ENCODE measurements at places on chromosomes 6 and 20.

DNA sequence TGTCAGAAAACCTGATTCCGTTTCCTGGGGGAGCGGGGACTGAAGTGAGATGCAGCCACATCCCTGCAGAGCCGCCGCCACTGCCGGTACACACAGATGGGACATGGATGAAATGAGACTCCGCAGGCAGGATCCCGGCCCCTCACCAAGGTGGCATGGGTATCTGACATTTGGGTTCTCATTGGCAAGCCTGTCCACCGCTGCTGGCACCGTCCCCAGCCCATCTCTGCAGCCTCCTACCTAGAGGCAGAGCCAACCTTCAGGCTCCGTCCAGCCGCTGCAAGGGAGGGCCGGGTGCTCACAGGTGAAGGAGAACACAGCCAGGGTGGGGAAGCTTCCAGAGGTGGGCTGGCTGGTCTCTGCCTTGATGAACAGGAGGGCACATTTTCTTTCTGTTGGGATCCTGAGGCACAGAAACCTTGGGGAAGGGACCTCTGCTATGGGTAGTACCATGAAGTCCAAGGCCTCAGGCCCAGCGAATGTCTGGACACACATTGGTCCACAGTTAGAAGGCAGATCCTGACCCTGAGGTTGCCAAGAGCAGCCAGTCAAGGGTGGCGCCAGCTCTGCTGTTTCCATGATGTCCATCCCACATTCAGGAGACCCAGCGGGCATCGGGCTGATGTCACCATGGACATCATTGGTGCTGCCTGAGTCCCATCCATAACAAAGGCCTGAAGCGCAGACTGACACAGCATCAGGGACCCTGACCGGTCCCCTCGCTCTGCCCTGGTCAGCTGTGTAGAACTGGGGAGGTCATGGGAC, 177.4 kb downstream of the TAF4 start:
- no peak for DNase-seq

DNA sequence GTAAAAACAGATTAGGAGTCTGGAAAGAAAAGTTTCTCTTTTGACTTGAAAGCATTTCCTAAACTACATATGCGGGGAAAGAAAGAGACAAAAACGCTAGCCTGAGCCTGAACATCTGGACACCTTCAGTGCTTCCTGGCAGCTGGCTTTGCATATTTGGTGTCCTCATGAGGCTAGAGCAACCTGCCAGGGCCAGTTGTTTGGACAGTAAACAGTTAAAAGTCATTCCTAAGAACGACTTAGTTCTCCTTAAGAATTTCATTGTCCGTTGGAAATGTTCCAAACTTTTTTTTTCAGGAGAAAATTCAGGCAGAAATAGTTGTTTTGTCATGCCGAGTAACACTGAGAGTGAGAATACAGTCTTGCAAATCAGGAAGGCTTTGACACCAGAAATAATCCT, 199.8 kb downstream of the SMOC2 start:
- DNase-seq: no peak

DNA sequence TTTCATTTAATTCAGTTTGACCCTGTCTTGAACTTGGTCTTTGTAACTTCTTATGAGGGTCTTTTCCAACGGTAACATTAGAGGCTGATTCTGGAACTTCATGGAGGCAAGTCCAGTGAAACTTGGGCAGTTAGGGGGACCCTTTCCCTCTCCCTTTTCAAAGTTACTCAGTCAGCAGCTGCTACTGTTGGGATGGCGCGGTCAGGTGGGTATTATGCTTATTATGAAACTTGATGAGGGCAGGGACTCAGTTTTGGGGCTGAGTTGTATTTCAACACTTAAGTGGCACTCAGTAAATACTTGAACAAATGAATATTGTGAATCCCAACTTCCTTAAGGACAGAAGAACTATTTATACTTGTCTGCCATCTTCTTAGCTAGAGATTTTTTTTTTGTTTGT, 20.8 kb downstream of the TOP1 start:
- DNase-seq: no peak

DNA sequence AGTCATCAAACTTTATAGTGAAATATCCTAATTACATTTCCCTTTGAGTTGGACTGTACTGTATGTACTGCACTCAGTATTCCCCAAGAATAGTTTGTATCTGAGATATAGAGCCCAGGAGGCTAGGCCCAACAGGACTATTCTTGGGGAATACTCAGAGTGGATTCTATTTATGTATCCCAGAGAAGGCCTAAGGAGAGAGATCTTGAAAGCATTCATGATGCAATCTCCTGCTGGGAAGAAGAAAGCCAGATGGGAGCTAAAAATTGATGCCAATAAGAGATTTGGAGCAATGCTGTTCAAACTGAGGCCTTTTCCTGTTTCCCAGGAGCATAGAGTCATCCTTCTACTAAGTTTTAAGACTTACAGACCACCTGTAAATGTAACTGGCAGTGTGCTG, 452.1 kb upstream of the PLCB4 start:
- no peak for DNase-seq

- no peak for DNase-seq
Observed at GRCh38 chr20:19883501-19883900, 125.4 kb downstream of the RIN2 start.

GRCh38 chr6:151451417-151451949, 443 bp downstream of the RMND1 start:
- DNase-seq: no peak

DNA sequence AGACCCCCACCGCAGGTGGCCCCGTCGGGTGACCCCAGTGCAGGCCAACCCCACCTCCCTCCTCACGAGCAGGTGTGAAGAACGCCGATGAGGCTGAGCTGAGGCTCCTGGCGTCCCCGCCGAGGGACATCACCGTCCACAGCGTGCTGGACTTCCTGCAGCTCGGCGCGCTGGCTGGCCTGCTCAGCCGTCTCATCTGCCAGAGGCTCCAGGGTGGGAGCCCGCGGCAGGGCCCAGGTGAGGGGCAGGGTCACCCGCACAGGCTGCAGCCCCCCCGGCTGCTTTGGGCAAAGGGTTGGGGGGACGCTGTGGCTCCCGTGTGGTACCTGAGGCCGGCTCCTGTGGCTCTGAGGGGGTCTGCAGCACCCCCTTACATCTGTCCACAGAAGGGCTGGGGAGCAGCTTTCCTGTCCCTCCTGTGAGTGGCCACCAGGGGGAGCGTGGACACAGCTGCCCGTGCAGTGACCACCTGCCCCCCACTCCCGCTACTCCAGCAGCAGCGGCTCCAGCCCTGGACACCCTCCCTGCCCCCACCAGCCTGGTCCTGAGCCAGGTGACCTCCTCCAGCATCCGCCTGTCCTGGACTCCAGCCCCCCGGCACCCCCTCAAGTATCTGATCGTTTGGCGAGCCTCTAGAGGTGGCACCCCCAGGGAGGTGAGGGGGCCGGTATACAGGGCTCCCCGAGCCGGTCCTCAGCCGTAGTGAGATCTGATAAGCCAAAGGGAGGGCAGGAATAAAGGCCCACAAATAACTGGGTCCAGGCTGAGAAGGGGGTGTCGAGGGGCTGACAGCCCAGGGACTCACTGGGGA, 16.5 kb downstream of the COL20A1 start:
- DNase-seq: no peak

DNA sequence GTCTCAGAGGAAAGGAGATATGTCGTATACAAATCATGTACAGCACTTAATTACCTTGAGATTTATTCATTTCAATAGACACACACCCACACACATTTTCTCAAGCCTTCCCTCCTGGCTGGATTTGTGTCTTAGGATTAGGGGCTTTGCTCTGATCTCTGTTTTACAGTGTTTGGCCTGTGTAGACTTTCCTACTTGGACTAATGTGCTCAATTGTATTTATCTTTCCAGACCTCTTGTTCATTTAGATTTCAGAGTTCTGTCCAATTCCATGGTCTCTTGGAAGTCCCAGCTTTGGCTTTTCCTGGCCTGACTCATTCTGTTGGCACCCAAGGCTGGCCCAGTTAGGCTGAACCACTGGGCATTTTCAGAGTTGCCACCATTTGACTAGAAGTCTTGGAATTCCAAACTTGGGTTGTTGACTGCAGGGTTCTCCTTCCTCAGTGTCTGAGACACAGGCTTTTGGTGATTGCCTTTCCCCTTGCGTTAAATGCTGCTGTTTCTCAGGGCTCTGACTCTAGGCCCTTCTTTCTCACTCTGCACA, 8.9 kb upstream of the RFPL4B start:
- no peak for DNase-seq

- no peak for DNase-seq
Observed at GRCh38 chr20:19761841-19762240, 3.8 kb downstream of the RIN2 start.

GRCh38 chr20:19889011-19889953, 127.9 kb upstream of the NAA20 start:
- no peak for DNase-seq

DNA sequence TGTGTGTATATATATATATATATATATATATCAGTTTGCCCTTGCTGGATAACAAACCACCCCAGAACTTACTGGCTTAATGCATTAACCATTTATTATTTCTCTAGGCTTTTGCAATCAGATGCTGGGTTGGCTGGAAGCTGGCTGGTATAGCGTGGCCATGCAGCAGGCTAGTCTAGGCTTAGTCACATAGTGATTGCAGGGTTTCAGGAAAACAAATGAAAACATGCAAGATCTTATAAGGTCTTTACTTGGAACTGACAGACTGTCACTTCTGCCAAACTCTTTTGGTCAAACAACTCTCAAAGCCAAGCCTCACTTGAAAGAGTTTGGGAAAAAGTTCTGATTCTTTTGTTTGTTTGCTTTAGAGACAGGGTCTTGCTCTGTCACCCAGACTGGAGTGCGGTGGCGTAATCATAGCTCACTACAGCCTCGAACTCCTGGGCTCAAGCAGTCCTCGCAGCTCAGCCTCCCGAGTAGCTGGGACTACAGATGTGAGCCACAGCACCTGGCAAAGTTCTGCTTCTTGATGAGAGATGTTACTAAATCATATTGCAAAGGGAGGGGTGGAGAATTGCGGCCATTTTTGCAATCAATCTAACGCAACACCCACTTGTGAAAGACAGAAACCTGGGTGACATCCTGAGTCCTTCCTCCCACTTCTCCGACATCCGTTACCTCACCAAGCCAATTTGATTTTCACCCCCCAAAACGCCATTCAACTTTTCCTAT, 74.6 kb upstream of the RNF24 start:
- no peak for DNase-seq

DNA sequence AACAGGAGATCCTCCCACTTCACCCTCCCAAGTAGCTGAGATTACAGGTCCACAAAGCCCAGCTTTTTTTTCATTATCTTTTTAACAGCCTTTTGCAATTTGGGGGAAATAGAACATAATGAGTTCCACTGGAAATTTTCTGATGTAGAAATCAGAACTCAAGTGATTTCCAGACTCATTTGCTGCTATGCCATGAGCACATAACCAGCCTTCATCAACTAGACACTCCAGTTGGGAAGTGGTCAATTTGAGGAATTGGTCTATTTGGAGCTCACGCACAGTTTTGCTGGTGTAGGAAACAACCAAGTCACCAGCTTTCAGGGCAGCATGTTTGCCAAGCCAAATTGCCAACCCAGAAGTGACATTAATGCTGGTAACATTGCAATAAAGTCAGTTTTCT, 86.7 kb downstream of the MAFB start:
- no peak for DNase-seq

DNA sequence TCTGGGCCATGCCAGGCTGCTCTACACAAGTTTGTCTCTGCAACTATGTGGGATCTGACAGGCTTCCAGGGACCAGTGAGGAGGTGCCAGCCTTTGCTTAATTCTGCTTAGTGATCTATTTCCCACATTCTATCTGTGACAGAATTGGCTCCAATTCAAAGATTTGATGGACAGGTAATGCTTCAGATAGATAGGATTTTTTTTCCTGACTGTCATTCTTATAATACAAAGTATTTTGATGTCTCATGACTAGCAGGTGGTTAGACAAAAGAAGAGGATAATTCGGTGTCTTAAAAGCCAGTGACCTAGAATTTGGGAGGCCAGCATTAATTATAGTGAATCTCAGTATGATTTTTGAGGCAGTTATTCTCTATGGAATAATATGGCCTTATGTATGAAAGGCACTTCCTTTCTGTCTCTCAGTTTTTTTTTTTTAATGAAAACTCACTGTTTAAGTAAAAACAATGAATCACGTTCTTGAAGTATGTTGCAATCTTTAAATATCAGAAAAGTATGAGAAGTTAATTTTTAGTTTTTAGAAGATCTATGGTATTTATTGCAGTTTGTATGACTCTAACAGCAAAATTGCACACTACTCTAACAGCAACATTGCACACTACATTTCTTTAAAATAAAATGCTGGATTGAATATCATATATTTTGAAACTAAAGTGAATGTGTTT, 43.7 kb downstream of the TMEM200A start:
- DNase-seq: no peak

GRCh38 chr6:53044071-53044470, 21.1 kb upstream of the FBXO9 start:
- DNase-seq: no peak

GRCh38 chr6:18340781-18341551, 46.2 kb upstream of the RNF144B start:
- DNase-seq: no peak

DNA sequence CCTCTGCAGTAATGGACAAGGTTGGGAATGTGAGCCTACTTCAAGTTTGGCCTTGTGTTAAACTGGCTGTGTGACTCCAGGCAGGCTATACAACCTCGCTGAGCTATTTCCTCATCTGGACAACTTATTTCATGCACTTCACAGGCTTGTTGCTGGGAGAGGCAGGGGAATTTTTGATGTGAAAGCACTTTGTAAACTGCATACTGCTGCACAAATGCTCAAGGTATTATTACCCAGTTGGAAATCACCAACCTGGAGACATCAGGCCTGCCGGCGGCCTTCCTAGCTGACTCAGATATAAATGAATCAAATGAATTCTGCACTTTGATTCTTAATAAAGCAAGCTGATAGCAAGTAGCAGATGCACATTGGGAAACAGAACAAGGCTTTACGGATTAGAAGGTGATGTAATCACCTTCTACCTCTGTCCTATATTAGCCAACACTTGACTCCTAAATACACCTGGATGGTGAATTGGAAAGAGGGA, 10.1 kb downstream of the JARID2 start:
- DNase-seq: no peak

GRCh38 chr6:46056906-46057529, 41.4 kb upstream of the CLIC5 start:
- DNase-seq: no peak
